Stimulated activated CD8-positive, alpha-beta memory T cell treated with anti-CD3 and anti-CD28 coated beads, Interleukin-4, amount 100 ng/mL, for 4 hours (primary cell): ENCODE measurements at places on chromosomes 16 and 17.

GRCh38 chr16:82655072-82655714, 28.4 kb downstream of the CDH13 start:
- DNase-seq = peak; percentile 37

DNA sequence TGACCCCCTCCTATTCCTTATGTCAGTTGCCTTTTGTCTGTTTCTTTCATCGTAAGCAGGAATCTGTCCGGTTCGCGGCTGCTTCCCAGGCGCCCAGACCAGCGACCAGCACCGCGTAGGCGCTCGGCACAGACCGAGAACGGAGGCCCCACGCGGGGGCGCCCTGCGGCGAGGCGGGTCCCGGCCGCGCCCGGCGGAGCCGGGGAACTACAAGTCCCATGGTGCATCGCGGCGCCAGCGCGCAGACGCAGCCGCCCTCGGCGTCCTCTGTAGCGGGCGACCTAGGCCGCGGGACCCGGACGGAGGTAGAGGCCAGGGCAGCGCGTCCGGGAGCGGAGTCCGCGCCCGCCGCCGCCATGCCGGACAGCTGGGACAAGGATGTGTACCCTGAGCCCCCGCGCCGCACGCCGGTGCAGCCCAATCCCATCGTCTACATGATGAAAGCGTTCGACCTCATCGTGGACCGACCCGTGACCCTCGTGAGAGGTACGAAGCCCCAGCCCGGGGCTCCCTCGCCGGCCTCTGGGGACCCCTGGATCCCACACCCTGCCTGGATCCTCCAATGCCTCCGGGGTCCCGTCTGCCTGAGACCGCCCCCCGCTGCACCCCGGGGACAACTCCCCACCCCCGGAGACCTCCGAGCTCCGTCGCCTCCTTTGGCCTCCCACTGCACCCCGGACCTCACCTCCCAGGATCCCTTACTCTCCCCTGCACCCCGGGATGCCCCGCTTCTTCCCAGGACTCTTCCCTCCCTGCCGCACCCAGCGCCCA, at the start of gene NDUFB10:
Gene NDUFB10 (plus strand): TSS at position 270 of the 771 bp plus-strand sequence. CDS start 87 bp downstream, at position 357.
- DNase-seq = peak; percentile 78

DNA sequence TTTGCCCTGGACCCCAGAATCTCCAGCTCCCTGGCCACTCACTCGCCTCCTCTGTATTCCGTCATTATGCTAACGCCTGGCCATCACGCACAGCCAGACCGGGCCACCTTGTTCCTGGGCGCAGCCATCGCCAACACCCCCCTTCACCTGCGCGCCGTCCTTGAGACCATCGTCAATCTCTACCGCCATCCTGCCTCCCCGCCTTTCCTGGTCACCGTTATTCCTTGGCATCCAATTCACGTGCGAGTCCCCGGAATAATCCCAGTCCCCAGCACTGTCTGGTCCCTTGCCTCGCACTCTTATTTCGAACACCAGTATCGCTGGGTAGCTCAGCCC, 541 bp downstream of the VKORC1 start:
- DNase-seq = no peak

DNA sequence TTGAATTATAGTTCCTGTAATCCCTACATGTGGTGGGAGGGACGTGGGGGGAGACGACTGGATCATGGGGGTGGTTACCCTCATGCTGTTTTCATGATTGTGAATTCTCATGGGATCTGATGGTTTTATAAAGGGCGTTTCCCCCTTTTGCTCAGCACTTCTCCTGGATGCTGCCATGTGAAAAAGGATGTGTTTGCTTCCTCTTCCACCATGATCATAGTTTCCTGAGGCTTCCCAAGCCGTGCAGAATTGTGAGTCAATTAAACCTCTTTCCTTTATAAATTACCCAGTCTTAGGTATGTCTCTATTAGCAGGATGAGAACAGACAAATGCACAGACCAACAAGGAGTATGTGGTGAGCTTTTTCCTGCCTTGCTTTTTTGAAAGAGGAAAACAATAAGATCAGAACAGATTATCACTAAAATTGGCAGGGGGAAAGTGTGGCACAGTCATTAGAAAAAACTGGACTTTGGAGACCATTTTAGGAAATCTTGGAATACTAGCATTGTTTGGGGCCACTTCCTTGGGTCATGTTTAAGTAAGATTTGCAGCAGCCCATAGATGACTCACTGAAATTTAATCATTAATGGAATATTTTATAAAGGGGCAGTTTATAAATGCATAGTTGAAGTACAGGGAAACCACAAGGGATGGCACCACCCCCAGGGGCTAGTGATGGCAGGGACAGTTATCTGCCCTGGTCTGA, 352.8 kb downstream of the CDH13 start:
- DNase-seq = no peak

DNA sequence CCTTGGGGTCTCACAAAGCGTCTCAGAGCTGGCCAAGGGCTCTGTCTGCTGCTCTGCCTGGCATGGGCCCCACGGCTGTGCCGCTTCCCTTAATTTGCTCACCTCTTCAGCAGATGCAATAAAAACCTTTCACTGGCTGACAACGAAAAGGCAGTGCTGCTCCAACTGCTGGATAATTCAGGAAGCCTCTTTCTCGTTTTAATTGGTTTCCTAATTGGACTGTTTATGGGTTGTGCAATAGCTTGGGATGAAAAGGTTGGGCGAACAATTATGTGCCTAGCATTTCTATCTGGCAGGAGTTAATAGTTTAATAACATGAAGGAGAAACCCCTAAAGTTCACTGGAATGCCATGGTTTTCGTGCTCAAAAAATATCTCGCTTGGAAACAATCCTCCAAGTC, 234.1 kb upstream of the IRX5 start:
- no peak for DNase-seq

DNA sequence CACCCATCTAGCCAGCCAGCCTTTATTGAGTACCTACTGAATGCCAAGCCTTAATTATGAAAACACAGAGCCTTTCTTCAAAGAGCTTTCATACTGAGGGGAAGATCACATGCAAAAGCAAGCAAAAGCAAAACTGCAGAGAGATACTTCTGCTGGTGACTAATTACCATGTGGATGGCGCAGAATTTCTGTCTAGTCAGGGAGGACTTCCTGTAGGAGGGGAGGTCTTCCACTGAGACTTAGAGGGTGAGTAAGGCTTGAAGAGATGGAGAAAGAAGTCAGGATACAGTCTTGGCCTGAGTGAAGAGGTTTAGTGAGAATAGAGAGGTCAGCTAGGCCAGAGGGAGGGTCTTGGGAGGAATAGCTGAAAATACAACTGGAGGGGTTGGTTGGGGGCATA, 53.9 kb upstream of the CCL2 start:
- no peak for DNase-seq

- no peak for DNase-seq
These were observed 15.2 kb upstream of the KPNA2 start for GRCh38 chr17:68020409-68020756.

- DNase-seq = no peak
These were observed 1.0 kb upstream of the C16orf74 start for GRCh38 chr16:85751698-85752501.

GRCh38 chr17:12982224-12982623, 35.6 kb downstream of the ELAC2 start:
- no peak for DNase-seq

GRCh38 chr17:80737106-80738019, 192.7 kb downstream of the RPTOR start:
- DNase-seq = no peak

- no peak for DNase-seq
These were observed 4.8 kb downstream of the B9D1 start for GRCh38 chr17:19357761-19358160.

DNA sequence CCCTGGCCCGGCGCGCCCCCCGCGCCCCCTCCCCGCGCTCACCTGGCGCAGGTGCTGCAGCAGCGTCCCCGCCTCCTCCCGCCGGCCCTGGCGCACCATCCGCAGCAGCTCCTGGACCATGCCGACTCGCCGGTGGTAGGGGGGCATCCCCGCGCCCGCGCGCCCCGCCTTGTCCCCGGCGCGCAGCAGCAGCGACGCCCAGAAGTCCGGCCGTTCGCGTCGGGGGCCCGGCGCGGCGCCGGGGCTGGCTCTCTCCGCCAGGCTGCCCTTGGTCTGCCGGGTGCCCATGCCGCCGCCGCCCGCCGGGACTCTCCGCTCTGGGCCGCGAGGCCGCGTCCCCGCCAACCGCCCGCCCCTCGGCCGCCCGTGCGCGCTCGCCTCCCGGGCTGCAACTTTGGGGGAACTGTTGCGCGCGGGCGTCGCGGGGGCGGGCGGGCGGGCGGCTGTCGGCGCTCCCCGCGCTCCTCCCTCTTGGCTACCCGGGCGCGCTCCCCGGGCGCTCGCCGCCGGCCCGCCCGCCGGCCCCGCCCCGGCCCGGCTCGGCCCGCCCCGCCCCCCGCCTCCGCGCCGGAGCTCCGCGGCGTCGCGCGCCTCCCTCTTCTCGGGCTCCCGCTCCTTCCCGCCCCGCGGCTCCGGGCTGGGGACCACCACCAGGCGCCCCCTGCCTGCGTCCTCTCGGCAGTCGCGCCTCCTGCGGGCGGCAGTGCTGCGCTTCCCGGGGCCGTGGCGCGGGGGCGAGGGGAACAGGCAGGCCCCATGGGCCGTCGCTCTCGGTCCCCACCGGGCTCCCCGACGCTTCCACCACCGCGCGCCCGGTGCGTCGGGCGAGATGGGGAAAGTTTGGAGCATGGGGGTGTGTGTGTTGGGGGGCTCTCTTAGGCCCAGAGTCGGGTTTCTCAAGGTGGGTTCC, at the start of gene LRRC75A:
Gene LRRC75A (minus strand): TSS at position 491 of the 910 bp plus-strand sequence. CDS start 203 bp downstream, at position 288.
- DNase-seq = peak; percentile 36

- DNase-seq = no peak
These were observed 19.9 kb downstream of the IGFBP4 start for GRCh38 chr17:40463122-40463550.

GRCh38 chr17:10360578-10360977, 12.2 kb downstream of the MYH13 start:
- DNase-seq = no peak

GRCh38 chr16:24955975-24956731, 59.0 kb downstream of the ARHGAP17 start:
- DNase-seq = no peak

- no peak for DNase-seq
These were observed 115.0 kb upstream of the CIBAR2 start for GRCh38 chr16:85227084-85227945.

GRCh38 chr17:28335959-28336871, 654 bp downstream of the TNFAIP1 start:
- no peak for DNase-seq

- DNase-seq = peak; percentile 27
These were observed 29.7 kb downstream of the DCAKD start for GRCh38 chr17:45021607-45022287.

DNA sequence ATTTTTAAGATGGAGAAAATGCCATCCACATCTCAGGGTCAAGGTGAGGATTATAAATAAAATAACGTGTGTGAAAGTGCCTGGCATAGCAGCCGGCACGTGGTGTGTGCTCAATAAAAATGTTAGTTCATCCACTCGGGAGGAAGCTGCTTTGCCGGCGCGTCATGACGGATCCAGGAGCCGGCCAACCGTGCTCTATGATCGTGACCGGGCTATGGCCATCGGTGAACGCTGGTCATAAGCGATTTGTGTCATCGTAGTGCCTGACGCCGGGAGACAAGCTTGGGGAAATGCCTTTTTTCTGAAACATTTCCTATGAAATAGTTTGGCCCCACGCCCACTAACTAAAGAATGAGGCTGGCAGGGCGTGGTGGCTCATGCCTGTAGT, 74.0 kb downstream of the CMC2 start:
- no peak for DNase-seq

GRCh38 chr16:11238272-11239202, 17.5 kb downstream of the SOCS1 start:
- no peak for DNase-seq

- no peak for DNase-seq
These were observed 19.5 kb upstream of the CLEC18A start for GRCh38 chr16:69931631-69932030.

- DNase-seq = no peak
These were observed 9.1 kb downstream of the CBX2 start for GRCh38 chr17:79786930-79787643.

GRCh38 chr17:38794221-38794620, 5.1 kb downstream of the PIP4K2B start:
- no peak for DNase-seq

DNA sequence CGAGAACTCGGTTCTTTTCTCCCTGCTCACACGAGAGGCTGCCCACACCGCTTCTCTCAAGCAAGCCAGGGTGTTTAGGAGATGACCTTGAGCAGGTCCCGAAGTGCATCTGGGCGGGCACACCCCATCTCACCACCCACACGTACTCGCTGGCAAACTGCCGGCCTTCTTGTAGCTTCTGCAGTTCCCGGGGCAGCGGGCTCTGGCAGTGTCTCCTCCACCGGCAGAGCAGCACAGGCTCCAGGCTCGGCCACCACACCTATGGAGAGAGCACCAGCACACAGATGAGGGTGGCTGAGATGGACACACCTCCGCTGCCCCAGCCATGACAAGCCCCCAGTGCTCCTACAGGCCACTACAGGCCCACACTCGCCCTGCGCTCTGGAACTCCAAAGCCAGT, 23.5 kb downstream of the ZNF276 start:
- no peak for DNase-seq

DNA sequence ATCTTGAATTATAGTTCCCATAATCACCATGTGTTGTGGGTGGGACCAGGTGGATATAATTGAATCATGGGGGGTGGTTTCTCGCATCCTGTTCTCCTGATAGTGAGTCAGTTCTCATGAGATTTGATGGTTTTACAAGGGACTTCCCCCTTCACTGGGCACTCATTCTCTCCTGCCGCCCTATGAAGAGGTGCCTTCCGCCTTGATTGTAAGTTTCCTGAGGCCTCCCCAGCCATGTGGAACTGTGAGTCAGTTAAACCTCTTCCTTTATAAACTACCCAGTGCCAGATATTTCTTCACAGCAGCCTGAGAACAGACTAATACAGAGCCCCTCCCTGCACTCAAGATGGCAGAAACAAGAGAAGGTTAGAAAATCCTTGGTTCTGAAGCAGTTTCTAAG, 26.4 kb downstream of the LDAF1 start:
- DNase-seq = no peak

DNA sequence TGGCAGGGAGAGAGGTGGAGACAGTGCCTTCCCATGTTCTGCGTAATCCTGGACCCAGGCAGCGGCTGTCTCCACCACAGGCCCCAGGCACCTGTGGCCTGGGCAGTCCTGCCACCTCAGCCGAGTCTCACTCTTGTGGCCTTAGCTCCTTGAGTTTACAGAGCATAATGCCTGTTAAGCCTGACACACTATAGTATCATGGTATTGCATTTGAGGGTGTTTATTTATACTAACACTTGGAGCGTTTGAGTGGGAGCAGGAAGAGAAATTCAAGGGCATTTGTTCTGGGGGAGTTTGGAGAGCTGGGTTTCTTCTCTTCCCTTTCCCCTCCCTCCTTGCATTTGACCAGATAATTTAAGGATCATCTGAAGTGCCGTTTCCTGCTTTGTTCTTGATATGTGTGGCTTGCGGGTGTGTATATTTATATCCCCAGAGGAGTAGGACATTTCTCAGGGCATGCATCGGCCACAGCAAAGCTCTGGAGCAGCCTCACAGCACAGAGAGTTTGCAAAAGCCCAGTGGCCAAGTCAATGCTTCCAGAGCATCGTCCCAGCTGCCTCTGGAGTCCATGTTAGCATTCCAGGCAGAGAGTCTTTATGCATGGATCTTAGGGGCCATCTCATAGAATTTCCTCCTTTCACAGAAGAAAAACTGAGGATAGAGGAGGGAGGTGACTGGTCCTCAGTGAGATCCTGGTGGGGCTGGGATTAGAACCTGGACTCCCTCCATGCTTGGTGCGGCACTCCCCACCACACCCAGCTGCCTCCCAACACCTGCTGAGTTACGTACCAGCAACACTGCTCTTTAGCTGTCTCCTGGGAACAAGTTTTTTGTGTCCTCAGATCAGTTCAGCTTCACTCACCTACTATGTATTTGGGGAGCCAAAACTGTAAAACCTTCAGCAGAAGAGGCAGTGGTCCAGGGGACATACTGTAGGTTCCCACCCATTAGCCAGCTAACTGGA, 222.8 kb downstream of the CCDC182 start:
- no peak for DNase-seq

- no peak for DNase-seq
These were observed 364.9 kb upstream of the PMFBP1 start for GRCh38 chr16:72536723-72537435.
